Activated naive CD4-positive, alpha-beta T cell treated with anti-CD3 and anti-CD28 coated beads, Interleukin-2, amount 50 U/mL, for 16 hours (primary cell): ENCODE measurements at places on chromosomes 16 and 17.

DNA sequence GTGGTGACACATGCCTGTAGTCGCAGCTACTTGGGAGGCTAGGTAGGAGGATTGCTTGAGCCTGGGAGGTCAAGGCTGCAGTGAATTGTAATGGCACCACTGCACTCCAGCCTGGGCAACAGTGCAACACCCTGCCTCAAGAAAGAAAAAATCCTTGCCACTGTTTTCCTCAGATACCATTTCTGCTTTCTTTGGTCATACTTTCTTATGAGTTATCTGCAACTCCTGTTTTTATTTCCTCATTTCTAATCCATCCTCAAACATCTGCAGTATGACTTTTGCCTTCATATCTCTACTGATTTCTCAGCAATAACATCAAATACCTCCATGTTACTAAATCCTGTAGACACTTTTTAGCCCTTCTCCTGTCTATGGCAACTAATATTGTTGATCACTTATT, 3.1 kb upstream of the AP2B1 start:
- no peak for DNase-seq

GRCh38 chr16:22055881-22056280, 36.5 kb upstream of the VWA3A start:
- DNase-seq = no peak

DNA sequence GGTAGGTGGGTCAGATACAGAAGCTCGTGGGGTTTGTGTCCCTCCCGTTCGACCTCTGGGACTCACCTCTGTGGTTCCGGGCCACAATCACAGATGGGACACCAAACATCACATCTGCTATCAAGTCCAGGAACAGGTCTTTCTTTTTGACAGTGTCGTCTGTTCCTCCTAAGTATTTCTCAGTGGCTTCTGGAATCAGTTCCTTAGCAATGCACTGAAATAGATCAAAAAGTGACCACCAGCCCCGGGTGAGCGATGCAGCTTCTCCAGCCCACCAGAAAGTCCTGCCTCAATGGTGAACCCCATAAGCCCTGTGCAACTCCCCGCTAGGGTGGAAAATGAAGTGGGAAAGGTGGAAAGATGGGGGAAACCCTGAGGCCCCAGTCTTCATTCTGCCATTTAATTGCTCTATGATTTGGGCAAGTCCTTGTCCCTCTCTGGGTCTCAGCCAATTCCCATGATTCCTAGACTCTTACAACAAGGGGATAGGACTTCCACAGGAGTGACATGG, 22.4 kb downstream of the CES1 start:
- no peak for DNase-seq

DNA sequence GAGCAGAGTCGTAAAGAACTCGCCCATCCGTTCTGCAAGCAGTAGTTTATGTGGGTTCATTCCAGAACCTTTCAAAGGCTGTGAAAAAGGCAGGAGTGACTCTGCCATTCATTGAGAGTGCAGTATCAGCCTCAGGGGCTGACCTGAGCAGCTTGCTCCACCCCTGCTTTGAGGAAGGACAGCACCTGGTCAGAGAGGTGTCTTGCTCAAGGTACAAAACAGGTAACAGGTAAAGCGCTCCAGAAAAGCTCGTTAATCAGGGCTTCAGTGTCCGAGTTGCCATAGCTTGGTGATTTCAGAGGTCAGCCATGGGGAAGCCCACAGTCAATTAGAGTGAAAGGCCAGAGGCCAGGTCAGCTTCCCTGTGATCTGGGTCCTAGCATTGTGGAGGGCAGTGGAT, 251.1 kb downstream of the ABCC12 start:
- no peak for DNase-seq

GRCh38 chr17:76551685-76552084, 11.8 kb downstream of the PRCD start:
- DNase-seq = no peak

DNA sequence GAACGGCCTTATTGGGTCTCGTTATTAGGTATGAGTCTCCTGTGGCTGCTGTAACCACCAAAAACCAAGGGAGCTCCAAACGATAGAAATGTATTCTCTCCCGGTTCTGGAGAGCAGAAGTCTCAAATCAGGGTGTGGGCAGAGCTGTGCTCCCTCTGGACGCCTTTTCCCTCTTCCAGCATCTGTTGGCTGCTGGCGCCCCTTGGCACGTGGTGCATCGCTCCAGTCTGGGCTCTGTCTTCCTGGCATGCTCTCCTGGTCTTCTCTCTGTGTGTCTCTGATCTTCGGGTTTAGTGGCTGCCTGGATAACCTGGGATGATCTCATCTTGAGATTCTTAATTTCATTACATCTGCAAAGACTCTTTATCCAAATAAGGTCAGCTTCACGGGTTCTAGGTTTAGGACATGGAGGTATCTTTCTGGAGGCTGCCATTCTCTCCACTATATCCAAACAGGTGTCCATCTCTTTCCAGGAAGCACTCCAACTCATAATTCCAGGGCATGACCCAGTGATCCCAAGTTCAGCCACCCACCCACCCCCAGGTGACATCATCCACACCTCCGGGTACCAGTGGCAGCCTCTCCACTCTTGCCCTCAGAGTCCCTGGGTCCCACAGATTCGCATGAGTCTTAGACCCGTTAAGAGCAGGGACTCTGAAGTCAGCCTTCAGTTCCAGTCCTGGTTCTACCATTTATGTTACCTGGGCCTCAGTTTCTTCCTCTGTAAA, 145.5 kb upstream of the FOXF1 start:
- DNase-seq = no peak

DNA sequence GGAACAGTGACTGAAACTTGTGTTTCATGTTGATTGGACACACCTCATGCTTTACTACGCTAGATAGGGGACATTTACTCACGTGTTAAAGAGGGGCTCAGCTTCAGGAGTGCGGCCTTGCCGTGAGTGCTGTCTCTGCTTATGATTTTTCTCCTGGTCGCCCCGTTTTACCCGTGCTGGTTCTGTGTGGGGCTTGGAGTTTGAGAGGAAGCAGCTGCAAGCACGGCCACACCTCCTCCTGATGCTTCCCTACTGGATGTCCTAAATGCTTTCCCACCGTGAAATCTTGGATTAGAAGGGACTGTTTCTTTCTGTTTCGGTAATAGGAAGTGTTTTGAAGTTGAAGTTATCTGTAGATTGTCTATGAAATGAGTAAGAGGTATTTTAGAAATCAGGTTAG, 54.0 kb upstream of the ZNF750 start:
- DNase-seq = no peak

- DNase-seq = no peak
Observed at GRCh38 chr16:27579087-27579980, 29.4 kb downstream of the KATNIP start.

- no peak for DNase-seq
Observed at GRCh38 chr17:9200699-9201359, 179.5 kb downstream of the NTN1 start.

GRCh38 chr17:38333635-38334295, 10.0 kb downstream of the GPR179 start:
- DNase-seq = peak; percentile 36

- no peak for DNase-seq
Observed at GRCh38 chr17:41937970-41938954, 7.8 kb downstream of the ODAD4 start.

DNA sequence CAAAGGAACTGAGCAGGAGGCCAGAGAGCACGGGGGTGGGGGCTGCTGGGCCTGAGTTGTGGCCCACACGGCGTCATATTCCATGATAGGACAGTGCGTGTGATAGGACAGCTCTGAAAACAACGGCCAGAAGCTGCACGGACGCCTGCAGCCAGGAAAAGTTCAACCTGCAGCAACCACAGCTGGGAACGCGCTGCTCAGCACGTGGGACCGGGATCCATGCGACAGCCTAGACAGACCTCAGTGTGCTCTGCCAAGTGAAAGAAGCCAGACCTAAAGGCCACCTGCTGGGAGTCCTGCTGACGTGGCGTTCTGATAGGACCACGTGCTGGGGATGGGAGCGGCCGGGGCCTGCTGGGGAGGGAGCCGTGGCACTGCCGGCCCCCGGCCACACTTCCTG, 21.6 kb downstream of the CTU2 start:
- DNase-seq = no peak

- DNase-seq = no peak
Observed at GRCh38 chr16:48586083-48586482, 23.9 kb downstream of the N4BP1 start.

- no peak for DNase-seq
Observed at GRCh38 chr17:47653442-47653841, 3.7 kb downstream of the KPNB1 start.

DNA sequence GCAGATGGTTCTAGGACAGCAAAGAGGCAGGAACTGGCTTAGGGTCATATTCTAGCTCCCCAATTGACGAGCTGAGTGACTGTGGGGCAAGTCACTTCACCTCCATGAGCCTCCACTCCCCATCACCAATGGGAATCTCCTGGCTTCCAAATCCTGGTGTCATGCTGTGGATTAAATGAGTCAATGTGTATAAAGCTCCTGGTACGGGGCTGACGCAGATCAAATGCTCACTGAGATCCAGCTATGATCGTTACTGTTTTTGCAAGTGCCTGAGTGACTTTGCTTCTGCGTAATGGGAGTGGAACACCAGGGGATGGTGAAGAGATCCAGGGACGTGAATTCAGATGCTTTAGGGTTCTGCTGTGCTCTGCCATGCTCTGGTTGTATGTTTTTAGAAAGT, 2.4 kb downstream of the SEC14L5 start:
- DNase-seq = no peak

DNA sequence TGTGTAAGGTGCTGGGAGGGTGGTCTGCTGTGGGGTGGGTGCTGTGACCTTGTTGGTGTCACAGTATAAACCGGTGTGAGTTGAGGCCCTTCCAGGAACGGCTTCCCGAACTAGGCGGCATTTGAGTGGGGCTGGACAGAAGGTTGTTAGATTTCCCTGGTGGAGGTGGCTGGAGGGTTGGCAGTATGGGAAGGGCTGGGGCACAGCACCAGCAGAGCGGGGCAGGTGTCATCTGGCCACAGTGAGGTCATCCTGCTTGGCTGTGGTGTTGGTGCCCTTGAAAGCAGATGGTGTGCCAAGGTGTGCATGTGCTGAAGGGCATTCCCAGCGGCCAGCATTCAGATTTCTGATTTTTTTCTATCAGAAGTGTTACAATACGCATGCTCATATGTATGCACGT, 28.1 kb downstream of the BANP start:
- DNase-seq = no peak

GRCh38 chr16:50611332-50611934, 63.2 kb downstream of the NKD1 start:
- DNase-seq = no peak

DNA sequence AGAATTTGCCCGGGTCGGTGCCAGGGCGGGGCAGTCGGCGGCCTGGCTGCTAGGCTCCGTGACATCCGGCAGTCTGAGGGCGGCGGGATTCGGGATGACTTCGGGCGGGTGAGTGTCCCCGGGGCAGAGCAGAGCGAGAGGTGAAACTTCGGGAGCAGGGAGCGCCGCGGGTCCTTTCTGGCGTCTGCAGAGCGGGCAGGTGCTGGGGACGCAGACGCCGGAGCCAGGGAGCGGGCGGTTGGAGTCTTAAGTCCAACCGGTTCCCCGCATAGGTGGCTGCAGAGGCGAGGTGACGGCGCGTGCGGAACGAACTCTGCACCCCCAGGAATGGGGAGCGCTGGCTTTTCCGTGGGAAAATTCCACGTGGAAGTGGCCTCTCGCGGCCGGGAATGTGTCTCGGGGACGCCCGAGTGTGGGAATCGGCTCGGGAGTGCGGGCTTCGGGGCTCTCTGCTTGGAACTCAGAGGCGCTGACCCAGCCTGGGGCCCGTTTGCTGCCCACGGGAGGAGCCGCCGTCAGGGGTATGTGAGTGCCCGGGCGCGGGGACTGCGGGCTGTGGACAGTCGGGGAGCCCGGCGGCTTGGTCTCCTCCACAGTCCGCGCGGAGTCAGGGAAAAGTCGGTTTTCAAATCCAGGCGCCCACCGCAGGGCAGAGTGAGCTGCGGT, at the start of gene B4GALNT2:
Gene B4GALNT2 (plus strand): TSS at position 71 of the 666 bp plus-strand sequence. CDS start 24 bp downstream, at position 95.
- peak; percentile 22 for DNase-seq

- no peak for DNase-seq
Observed at GRCh38 chr17:77537566-77537965, 396.8 kb downstream of the SEC14L1 start.

DNA sequence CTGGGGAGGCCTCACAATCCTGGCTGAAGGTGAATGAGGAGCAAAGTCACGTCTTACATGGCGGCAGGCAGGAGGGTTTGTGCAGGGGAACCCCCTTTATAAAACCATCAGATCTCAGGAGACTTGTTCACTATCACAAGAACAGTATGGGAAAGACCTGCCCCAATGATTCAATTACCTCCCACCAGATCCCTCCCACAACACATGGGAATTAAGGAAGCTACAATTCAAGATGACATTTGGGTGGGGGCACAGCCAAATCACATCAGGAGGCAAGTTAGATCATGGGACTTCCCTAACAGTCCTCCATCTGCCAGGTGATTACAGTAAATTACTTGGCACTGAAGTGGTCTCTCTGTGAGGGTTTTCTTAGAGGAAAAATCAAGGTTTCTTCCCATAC, 5.3 kb downstream of the TMEM114 start:
- DNase-seq = no peak

DNA sequence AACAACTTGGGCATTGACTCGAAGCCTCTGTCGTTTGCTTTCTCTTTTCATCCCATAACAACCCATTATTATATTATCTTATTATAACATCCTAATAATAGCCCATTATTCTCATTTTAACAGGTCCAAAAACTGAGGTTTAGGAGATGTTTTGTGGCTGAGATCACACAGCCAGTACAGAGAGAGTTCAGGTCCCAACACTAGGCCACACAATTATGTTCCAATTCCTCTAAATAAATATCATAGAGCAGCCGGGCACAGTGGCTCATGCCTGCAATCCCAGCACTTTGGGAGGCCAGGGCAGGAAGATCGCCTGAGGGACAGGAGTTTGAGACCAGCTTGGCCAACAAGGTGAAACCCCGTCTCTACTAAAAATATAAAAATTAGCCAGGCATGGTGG, 40.3 kb upstream of the KIFC3 start:
- no peak for DNase-seq

GRCh38 chr16:12951392-12951791, 50.0 kb downstream of the SHISA9 start:
- no peak for DNase-seq
